ENCODE measurements at places on chromosomes 13 and 19.

DNA sequence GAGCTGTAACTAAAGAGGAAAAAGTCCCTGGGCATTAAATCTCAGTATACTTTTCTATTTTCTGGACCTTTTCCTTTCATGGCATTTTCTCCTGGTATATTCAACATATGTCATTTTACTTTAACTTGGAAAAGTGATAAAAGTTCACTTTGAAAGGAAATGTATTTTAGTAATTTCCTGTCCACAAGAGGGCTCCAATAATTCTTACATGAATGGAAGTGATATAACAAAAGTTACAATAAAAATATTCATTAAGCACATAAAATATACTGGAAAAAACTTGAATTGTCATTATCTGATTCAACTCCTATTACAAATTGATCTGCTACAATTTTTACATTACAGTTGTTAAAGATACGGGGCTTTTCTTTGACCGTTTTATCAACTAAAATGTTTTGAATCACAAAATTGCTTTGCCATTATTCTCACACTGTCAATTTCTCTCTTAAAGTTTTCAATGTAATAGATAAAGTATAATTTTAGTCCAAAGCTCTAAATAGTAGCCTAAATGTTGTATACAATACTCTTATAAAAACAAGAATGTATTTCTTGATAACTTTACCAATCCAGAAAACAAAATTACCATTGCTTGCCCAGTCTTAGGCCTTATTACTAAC is 4.9 kb downstream of the UBL3 start:
- peak; percentile 33 for DNase-seq

DNA sequence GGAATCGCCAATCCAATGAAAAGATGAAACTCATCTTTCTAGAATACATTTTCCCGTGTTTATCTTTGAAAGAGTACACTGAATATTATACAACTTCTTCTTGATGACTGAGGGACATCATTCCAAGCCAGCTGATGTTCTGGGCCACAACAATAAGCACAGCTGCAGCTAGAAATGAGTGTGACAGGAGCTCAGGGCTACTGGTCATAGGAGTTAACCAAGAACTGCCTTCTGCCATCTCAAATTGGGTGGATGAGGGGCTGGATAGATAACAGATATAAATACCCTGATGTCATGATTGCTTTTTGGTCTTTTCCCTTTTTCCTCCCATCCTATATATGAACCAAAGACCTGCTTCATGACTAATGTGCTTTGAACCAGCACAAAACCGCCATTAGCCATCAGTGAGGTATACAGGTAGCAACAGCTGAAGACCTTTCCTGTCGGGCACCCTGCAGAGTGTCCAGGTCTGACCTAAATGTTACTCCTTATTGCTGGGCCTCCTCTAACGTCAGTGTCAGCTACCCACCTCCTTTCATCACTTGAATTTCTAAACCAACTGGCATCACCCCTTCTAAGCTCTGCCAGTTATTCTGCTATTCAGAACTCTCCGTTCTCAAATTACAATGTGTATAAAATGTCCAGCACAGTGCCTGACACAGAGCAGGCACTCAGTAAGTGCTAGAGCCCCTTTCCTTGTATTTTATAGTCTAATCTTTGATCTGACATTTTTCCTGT is 178.2 kb downstream of the ENOX1 start:
- DNase-seq: no peak

GRCh38 chr19:6056801-6057650 is 53.3 kb downstream of the RFX2 start:
- no peak for DNase-seq

GRCh38 chr19:51097166-51097738 is 11.0 kb downstream of the CTU1 start:
- peak; percentile 61 for DNase-seq

GRCh38 chr13:25466880-25467279 is 95.1 kb downstream of the ATP8A2 start:
- no peak for DNase-seq

DNA sequence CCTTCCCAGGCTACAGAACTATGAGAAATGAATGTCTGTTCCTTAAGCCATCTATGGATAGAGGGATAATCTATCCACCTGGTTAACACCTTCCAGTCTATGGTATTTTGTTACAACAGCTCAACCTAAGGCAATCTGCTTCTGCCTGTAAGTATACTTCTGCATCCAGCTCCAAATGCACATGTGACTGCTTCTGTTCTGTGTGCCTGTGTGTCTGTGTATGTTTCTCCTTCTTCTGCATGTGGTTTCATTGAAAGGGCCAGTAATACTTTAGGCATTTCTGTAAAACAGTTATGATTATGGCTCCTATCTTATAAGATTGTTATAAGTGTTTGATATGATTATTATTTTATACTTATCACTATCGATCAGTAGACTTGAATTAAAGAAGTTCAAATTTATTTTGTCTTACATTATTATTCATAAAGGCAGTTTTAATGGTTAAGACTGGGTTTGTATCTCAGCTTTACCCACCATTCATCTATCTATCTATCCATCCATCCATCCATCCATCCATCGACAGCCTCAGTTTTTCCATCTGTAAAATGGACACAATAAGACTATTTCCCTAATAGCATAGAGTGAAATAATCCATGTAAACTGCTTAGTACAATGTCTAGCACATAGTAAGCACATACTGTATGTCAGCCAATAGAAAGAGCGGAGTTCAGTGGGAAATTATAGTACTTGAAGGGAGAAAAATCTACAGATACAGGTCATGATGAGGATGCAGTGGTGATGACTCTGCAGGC is 37.5 kb upstream of the TM9SF2 start:
- no peak for DNase-seq

DNA sequence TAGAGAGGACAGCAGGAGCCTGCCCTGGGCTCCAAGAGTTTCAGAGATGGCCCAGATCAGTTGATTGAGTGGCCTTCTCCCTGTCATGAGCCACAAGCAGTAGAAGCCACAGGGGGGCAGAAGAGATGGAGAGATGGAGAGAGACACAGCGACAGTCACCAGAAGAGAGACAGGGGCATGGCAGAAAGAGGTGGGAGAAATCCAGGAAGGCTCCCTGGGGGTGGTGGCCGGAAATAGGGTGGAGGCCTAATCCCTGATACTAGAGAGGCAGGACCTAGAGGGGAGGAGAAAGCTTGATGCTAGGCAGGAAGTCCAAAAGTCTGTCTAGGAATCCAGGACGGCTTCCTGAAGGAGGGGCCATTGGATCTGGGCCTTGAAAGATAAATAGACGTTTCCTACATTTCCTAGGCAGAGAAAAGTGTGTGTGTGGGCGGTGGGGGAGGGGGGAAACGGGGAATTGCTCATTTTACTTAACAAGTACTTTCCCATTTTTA is 9.6 kb upstream of the TPM4 start:
- peak; percentile 73 for DNase-seq

GRCh38 chr19:46975011-46975924 is 44.4 kb upstream of the NPAS1 start:
- DNase-seq: no peak

GRCh38 chr19:3722443-3723109 is 14.4 kb downstream of the TJP3 start:
- DNase-seq: no peak

- no peak for DNase-seq
Measured at GRCh38 chr13:112448621-112449544, 72.7 kb downstream of the SPACA7 start.

DNA sequence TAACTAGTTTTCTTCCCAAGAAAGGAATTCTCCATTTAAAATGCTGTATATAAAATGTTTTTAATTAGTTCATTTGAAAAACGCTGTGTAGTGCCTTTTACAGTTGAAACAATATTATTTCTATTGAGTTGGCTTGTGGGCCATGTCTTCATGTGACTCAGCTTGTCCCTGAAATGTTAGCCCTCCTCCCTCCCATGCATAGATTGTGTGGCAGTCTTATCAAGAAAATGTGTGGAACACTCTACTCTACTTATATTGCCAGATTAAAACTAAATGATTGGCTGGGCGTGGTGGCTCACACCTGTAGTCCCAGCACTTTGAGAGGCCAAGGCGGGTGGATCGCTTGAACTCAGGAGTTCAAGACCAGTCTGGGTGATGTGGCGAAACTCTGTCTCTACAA is 33.4 kb downstream of the TFDP1 start:
- no peak for DNase-seq

DNA sequence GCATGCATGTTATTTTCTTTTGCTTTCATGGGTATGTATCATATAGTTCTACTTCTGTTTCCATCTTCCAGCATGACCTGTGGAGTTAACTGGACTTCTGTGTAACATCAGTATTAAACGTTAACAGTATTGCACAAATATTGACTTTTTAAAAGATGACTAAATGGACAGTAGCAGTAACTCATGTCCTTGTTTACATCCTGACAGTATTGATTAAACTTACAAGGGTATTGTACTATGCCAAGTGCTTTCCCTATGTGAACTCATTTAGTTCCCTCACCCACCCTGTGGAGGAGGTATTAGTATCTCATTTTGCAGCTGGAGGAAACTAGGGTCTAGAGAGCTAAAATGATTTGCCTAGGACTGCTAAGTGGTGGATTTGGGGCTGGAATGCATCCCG is 128.7 kb upstream of the SLC10A2 start:
- no peak for DNase-seq

GRCh38 chr13:72462726-72463125 is 264.7 kb downstream of the MZT1 start:
- DNase-seq: no peak

GRCh38 chr13:108439556-108439955 is 170.0 kb downstream of the TNFSF13B start:
- DNase-seq: no peak

- no peak for DNase-seq
Measured at GRCh38 chr13:90882551-90882950, 464.9 kb upstream of the MIR17HG start.

DNA sequence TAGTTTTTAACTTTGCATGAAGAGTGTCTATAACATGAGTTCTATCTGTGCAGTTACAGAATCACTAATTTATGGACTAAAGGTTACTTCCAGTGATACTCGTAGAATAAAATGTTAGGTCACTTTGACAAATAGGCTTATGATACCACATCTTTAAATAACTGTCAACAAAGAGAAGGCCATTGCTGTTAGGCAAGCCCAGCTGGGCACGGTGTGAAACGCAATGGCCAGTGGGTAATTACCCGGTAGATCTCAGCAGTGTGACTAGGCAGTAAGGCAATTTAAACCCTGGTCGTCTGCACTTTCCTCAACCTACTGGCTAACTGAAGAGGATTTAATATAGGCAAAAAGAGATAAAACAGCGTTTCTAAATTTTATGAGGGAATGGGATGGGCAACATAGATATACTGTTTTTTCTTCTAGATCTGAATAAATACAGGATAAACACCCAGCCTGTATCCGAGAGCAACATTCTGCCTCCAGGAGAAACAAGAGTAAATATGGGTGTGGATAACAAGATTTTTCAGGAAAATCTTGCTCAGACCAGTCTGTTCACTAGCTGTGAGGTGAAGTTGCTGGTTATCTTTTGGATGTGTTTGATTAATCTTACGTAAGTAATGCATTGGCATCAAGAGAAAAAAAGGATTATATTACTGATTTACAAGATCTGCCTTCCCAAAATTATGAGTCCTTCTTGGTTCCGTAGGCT is 631.3 kb downstream of the EFNB2 start:
- DNase-seq: no peak

DNA sequence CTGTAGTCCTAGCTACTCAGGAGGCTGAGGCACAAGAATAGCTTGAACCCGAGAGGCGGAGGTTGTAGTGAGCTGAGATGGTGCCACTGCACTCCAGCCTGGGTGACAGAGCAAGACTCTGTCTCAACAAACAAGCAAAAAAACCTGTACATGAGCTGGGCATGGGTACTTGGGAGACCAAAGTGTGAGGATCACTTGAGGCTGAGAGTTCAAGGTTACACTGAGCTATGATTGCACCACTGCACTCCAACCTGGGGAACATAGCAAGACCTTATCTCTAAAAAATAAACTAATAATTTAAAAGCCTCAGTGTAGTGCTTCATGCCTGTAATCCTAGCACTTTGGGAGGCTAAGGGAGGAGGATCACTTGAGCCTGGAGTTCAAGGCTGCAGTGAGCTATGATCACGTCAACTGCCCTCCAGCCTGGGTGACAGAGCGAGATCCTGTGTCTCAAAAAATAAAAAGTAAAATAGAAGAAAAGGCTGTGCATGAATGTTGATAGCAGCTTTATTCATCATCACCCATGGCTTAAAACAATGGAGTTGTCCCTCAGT is 12.3 kb upstream of the DOCK6 start:
- no peak for DNase-seq

DNA sequence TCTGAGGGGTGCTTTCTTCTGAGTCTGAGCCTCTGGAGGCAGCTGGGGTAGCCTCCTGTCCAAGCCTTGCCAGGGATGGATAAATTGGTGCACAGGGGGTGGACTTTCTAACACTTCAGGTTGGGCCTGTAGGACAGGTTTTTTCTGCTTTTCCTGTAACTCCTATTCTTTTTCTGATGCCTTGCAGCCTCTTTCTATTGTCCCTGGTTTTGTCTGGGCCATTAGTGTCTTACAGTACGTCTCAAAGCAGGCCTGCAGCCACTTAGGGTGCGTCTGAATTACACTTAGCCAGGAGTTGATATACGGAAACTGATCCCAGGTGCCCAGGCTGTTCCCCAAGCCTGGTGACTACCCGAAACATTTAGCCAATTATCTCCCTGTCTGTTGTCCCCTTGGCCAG is 213.3 kb upstream of the HTR2A start:
- no peak for DNase-seq

- DNase-seq: peak; percentile 46
Measured at GRCh38 chr13:45331123-45331619, 9.8 kb downstream of the TPT1 start.

GRCh38 chr13:112058941-112059340 is 8.0 kb upstream of the SOX1 start:
- DNase-seq: no peak

DNA sequence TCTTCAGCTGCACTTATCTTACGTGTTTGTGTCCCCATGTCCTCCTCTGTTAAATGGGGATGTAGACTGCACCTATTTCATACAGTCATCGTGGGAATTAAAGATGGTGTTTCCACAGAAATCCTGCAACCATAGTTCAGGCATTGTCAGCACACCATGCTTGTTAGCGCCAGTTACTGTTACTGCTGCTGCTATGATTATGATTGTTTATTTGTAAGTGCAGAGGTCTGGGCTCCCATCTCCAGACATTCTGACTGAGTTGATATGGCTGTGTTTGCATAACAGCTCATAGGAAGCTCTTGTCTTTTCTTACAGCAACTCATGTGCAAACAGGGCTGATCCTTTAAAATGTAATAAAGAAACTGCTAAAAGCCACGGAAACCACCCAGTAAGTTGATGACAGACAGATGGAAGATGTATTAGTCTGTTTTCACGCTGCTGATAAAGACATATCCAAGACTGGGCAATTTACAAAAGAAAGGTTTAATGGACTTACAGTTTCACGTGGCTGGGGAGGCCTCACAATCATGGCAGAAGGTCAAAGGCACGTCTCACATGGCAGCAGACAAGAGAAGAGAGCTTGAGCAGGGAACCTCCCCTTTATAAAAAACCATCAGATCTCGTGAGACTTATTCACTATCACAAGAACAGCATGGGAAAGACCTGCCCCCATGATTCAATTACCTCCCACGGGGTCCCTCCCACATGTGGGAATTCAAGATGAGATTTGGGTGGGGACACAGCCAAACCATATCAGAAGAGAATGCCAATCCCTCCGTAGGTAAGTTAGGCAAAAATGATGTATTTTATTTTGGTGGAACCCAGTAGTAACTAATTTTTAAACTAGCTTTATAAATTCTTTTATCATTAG is 1.6 kb downstream of the ZSCAN5A start:
- DNase-seq: no peak

GRCh38 chr19:49497047-49497788 is 984 bp downstream of the RPS11 start:
- peak; percentile 86 for DNase-seq
